ENCODE measurements at places on chromosomes 13 and 19. TPM values are rescaled to one million over a fixed set of nuclear protein-coding genes. Genes with fewer than 3 reads are reported as not detected.

The KIR2DL1 gene
- total RNA-seq: not detected

The FOSB gene
- total RNA-seq: 6.0 TPM

GRCh38 chr13:112244061-112244460, 132.1 kb upstream of the SPACA7 start:
- no peak for DNase-seq

DNA sequence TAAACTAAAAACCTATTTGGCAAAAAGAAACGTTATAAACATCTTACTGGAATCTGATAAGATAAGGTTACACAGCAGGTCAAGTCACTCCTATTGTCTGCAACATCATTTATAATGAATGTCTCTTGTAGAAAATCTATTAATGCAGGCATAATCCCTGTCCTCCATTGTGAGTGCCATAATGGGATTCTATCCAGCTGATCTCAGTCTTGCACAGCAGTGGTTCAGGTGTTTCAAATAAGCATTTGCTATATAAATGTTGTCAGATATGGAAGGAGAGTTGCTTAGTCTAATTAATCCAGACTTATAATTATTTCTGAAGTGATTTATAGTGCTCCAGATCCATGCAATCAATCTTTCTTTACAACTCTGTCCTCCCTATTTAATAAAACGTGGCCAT, 186.5 kb upstream of the ATXN8OS start:
- no peak for DNase-seq

DNA sequence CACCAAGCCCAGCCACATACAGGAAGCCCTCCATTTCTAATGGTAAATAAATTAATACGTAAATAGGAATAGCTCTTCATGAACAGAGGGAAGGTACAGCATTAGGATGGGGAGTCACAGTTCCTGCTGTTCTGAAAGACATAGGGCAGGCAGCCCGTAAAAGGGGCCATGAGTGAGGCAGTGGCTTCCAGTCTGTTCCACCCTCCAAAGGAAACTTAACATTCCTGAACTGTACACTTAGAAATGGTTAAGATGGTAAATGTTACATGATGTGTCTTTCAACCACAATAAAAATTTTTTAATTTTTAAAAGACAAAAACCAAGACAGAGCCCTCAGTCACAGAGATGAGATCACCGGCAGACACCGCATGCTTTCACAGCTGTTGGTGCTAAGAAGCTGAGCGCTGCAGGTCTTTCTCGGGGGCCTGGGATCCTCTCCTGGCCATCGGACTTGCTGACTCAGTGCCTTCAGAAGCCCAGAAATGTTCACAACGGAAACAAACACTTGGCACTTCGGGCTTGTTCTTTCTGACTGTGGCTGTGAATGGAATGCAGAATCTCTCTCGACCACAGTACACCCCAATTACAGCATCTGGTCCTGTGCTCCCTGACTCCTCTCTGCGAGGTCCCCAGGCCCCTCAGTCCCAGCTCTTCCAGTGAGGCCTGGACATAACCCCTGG, 36.4 kb downstream of the EPS15L1 start:
- no peak for DNase-seq

The FAAP24 gene
- total RNA-seq: 6.0 TPM

DNA sequence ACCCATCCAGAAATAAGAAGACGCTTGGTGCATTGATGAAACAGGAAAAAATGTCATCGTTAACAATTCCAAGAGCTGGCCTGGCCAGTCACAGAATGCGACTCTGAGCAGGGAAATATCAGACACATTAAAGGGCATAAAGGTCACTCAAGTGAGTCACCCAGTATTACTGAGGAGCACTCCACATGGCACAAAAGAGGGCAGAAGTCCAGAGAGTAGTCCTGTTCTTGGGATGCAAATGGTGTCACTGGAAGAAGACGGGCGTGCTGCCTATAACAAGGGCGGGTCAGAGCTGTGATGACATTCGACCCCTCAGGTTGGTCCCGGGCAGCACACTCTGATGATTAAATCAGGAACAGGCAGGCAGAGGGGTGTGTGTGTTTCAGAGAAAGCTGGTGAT, 720.3 kb downstream of the UQCRFS1 start:
- DNase-seq: no peak

DNA sequence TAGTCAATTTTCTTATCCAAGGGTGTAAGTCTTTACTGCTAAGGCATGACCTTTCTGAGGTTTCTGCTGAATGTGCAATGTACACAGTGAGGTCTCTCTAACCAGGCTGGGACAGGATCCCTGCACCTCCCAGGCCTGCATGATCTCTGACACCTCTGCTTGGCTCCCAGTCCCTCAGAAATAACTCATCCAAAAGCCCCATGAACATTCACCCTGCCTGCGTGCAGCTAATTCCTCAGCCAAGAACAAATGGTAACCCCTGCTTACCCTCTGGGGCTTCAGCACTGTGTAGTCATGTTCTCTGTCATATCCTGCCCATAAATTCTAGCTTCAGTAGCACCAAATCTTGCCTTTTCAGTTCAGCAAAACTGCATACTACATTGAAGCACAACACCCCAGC, 1146.3 kb upstream of the MIR17HG start:
- no peak for DNase-seq

The FBXW9 gene
- total RNA-seq: 4.6 TPM

DNA sequence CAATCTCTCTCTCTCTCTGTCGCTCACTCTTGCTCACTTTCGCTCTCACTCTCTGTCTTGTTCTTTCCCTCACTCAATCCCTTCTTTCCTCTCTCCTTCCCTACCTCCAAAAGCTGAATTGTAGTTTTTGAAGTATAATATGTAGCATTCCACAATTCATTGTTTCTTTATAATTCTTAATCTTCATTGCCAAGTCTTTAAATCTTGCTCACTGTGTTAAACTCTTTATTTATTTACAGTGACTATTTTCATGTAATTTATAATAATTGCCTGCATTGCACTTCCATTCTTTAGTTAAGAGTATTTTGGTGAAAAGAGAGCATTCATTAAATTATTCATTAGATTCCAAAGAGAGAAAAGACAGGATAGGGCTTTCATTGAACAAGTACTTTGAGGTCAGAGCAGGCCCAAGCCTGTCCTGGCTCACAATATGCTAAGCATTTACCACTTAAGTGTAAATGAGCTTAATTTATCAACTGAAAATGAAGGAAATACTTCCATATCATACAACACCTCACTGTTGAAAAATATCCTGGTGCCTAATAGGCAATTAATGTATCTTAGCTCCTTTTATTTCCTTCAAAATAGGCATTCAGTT, 257.4 kb upstream of the SLITRK1 start:
- no peak for DNase-seq

DNA sequence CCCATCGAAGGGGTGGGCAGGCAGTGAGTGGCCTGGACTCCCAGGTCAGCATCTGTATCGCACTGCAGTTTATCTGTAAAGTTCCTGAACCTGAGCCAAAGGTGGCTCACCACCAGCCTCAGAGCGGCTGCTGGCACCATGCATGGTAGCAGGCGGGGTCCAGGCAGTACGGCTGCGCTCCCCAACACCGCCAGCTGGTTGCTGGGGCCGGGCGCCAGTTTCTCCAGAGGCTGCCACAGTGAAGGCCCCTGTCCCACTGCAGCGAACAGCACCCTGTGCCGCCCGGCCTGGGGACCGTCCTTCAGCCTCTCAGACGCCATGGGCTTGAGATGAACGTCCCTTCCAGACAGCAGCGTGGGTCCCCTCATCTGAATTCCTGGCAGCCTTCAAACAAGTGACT, 109.8 kb downstream of the KDM4B start:
- no peak for DNase-seq

DNA sequence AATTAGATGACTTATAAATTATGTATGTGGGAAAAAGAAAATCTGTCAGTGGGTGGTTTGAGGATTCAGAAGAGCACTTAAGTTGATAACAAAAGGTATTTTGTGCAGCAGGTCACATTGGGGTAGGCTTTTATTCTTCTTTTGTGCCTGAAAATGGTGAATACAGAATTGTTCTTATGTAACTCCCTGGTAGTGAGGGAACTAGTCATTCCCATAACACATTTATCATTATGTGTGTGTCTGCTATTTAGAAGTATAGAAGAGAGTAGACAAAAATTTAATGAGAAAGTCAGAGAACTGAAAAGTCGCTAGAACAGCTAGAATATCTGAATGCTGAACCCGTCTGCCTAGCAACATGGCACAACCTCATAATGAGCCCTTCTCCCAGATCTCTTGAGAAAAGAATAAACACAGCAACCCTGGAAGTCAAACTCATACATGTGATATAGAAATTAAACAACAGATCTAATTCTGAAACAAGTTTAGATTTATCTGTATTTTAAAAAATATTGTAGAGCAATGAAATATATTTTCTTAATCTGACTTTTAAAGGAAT, 111.8 kb upstream of the EDNRB start:
- DNase-seq: no peak

- no peak for DNase-seq
Observed at GRCh38 chr19:32200312-32201038, 144.9 kb upstream of the ZNF507 start.

DNA sequence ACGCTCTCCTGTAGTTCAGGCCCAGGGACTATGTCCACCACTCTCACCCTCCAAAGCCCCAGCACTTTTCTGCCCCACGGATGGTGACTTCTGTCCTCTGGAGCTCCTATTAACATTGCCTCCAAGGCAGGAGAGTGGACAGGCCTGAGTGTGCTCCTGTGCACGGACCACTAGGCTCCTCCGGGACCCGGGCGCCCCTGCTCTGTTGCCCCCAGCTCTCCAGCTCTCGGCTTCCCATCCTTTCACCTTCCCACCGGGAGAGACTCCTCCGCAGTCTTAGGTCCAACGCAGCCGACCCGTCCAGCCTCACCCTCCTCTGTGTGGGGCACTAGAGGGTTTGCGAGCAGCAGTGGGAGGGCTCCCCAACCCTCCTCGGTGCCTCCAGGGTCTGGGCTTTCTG, 30.4 kb downstream of the CAPN12 start:
- DNase-seq: no peak

- DNase-seq: no peak
Observed at GRCh38 chr19:14379294-14380065, 1.8 kb upstream of the ADGRE5 start.

DNA sequence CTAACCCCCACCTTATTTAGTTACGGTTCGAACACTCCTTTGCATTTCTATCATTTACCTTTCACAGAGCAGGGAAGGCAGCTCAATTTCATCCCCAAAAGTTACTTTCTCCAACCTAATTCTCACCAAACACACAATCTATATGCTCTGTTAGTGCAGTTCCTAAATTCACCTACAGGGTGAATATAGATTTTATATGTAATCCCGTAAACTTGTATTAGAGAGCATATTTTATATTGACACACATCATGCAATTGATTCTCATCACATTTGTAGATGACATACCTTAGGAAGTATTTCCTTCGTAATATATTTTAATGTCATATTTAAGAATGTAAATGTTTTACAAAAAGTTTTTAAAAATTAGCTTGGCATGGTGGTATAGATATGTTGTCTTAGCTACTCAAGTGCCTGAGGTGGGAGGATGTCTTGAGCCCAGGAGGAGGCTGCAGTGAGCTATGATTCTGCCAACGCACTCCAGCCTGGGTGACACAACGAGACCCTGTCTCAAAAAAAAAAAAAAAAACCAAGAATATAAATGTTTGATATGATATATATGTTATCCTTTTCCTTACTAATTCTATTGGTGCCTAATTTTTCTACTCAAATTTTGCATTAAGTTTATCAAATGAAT, 57.3 kb upstream of the TNFRSF19 start:
- no peak for DNase-seq

DNA sequence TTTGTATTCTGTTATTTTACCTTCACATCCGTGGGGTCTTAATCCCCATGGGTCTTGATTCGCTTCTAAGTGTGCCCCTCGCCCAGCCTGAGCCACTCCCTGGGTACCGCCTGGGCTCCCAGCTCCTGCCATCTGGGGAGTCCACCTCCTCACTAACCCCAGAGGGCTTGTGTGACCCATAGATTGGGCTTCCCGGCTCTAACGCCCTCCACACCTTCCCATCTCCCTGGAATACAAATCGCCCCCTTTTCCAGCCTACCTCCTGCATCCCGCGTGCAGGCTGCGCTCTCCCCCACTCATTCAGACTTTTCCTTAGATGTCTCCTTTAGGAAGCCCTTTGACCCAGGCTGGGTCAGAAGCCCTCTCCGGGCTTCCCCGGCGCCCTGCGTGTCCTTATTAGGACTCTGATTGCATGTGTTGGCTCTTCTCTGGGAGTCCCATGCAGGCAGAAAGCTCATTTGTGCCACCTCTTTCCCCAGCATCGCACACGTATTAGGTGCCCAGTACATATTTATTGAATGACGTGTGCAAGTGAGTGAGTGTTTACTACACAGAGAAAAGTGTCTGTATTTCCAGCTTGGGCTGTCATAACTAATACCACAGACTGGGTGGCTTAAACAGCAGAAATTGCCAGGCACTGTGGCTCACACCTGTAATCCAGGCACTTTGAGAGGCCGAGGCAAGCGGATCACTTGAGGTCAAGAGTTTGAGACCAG, 757 bp downstream of the CCDC124 start:
- peak; percentile 33 for DNase-seq

- DNase-seq: no peak
Observed at GRCh38 chr13:103540382-103540765, 474.2 kb upstream of the SLC10A2 start.

The CD33 gene
- not detected for total RNA-seq

GRCh38 chr19:31470952-31471351, 121.7 kb upstream of the TSHZ3 start:
- no peak for DNase-seq

The CCDC8 gene
- total RNA-seq: not detected

The PSG6 gene
- total RNA-seq: not detected

Measured in HepG2 (cell line).